HuH-7 (cell line): ENCODE measurements at places on chromosomes 2 and 18.

DNA sequence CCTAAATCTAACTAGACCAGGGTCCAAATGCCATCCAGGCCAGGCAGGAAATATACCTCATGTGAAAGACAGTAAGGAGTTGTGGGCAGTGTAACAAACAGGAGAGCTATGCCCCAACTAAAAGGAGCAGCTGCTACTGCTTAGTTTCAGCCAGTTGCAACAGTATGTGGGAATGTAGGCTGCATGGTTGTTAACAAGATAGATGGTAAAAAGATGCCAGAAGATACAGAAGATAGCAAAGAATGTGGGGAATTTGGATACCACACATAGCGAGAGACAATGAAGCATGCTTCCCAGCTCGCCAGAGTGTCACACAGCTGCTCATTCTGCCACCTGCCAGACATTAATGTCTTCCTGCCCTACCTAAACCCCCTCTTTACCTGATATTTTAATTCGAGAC lies 39.4 kb upstream of the CYBRD1 start:
- no peak for DNase-seq

GRCh38 chr2:235496239-235496621 lies 2.4 kb downstream of the AGAP1 start:
- no peak for DNase-seq

DNA sequence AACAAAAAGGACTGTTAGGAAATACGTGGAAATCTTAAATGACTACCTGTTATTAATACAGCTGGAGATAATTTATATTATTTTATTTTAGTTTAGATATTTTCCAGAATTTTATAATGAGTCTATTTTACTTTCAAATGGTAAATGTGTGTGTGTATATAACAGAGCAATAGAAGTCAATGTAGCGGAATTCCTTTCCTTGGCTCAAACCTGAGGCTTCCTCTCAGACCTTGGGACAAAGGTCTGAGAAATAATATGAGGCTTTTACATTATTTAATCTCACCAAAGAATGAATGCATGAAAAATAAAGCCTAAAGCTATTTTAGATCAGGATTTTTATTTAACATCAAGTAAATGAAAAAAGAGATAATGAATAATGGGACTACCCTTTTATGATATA lies 65.7 kb downstream of the SLC8A1 start:
- no peak for DNase-seq

GRCh38 chr2:204743393-204743960 lies 198.2 kb downstream of the PARD3B start:
- no peak for DNase-seq

DNA sequence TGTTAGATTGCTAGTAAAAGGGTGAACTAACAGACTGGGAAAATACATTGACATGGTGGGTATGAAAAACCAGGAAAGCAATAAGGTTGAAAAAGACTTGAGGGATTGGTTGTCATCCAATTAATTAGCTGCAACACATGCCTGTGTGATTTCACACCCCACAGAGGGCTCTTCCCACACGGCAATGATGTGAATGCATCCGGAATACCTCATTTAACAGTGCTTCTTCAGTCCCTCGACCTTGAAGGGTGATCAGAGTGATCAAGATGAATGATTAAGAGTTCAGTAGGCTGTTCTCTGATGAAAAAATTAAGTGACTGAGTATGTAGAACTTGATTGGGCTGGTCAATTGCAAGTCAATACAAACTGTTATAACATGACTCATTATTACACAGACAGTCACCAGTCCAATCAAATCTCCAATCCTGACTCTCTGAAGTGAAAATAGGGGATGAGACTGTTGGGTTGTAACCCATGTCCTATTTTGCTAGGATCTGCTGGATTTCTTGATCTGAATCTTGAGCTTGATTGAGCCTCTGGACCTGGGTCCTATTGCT lies 924.9 kb upstream of the FAM98A start:
- DNase-seq: no peak

GRCh38 chr18:49169037-49169521 lies 218.3 kb upstream of the SMAD7 start:
- DNase-seq: no peak

GRCh38 chr2:1979138-1979537 lies 234.8 kb upstream of the PXDN start:
- no peak for DNase-seq

DNA sequence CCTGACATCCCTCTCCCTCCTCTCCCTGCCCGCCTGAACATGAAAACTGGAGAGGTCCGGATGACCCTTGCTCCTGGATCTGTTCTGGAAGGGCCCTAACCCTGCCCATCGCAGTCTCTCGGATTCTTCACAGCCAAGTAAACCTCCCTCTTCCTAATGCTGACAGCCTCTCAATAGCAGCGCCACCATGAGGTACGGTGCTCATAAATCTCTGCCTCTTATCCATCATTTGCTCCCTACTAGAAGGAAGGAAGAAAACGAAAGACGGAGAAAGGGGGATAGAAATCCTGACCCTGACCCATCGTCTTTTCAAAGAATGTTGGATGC lies 257.9 kb downstream of the BCL11A start:
- DNase-seq: peak; percentile 77

GRCh38 chr18:58194028-58194427 lies 150.0 kb downstream of the NEDD4L start:
- DNase-seq: peak; percentile 78

- DNase-seq: peak; percentile 56
These were observed 5.5 kb downstream of the SLC11A1 start for GRCh38 chr2:218387369-218388194.

DNA sequence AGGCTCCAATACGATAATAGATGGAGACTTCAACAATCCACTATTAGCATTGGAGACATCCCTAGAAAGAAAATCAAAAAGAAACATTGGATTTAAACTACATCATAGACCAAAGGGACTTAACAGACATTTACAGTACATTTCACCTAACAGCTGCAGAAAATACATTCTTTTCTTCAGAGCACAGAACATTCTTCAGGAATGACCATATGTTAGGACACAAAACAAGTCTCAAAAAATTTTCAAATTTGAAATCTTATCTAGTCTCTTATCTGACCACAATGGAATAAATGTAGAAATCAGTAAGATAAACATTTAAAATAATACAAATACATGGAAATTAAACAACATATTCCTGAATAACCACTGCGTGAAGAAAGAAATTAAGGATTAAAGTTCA lies 68.7 kb downstream of the STRADB start:
- no peak for DNase-seq

DNA sequence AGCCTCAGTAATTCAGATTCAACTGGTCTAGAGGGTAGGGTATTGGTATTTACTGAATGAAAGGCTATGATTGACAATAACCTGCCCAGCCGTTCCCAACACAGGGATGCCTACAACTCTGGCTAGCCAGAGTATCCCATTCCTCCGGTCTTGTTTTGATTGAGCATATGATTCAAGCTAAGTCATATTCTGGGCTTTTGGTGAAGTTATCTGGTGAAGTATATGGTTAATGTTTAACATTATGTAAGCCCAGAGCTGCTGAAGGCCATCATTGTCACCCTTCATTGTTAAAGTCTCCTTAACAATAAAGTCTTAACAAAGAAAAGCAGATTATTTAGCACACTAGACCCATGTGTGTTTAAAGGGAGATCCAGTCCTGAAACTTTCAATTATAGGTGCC lies 152.6 kb downstream of the EXOC6B start:
- peak; percentile 43 for DNase-seq

GRCh38 chr2:147482111-147482895 lies 362.5 kb upstream of the ACVR2A start:
- no peak for DNase-seq

DNA sequence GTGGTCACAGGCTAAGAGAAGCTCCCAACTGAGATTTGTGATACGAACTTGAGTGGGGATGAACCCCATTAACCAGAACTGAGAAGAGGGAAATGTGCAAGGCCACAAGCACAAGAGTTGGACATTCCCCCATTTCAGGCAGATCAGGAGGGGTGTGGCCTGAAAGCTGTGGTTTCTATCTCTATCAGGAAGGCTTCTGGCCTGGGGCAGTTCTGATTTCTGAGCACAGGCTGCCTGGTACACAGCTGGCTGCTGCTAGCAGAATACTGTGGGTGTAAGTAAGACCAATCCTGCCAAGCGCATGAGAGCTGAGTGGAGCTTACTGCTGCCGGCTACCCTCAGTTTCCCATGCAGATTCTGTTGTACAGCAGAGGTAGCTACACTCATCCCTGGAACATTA lies 484.6 kb downstream of the SATB2 start:
- no peak for DNase-seq
